A549 treated with AZD2906 at 1 μM for 4 hours (cell line): ENCODE measurements at places on chromosomes 1 and 21. TPM values are rescaled to one million over a fixed set of nuclear protein-coding genes. Genes with fewer than 3 reads are reported as not detected.

INAVA gene
- 37.0 to 53.3 TPM (median 44.3 TPM) in 5 replicates for total RNA-seq

TMEM82 gene
- total RNA-seq: not detected in 5 replicates

FAM163A gene
- 0.02 TPM in 2 of 5 replicates, not detected in the others for total RNA-seq

CYP4X1 gene
- 0.03 to 0.26 TPM (median 0.05 TPM) in 3 of 5 replicates, not detected in the others for total RNA-seq

KANK4 gene
- total RNA-seq: 0.26 to 0.35 TPM (median 0.32 TPM) in 5 replicates

PLEKHN1 gene
- 3.3 to 5.7 TPM (median 4.9 TPM) in 5 replicates for total RNA-seq

LZIC gene
- total RNA-seq: 17.5 to 27.7 TPM (median 18.9 TPM) in 5 replicates

STRIP1 gene
- 11.2 to 14.0 TPM (median 12.2 TPM) in 5 replicates for total RNA-seq

MYOG gene
- total RNA-seq: not detected in 5 replicates

KRTAP20-4 gene
- total RNA-seq: not detected in 5 replicates

MYBPH gene
- not detected in 5 replicates for total RNA-seq

PRAMEF5 gene
- not detected in 5 replicates for total RNA-seq

MAP3K21 gene
- total RNA-seq: 6.7 to 9.2 TPM (median 8.6 TPM) in 5 replicates

PLA2G2C gene
- total RNA-seq: not detected in 5 replicates

MPC2 gene
- total RNA-seq: 41.9 to 79.3 TPM (median 72.6 TPM) in 5 replicates

FLG gene
- total RNA-seq: 0.01 TPM in 3 of 5 replicates, not detected in the others

NTRK1 gene
- total RNA-seq: 0.10 to 0.15 TPM (median 0.13 TPM) in 5 replicates
